Left kidney (tissue), 8 donors: ENCODE measurements at places on chromosomes 11 and 22. TPM values are rescaled to one million over a fixed set of nuclear protein-coding genes. Genes with fewer than 3 reads are reported as not detected.

The OR10D3 gene
- polyA plus RNA-seq: not detected

The SCGB1D2 gene
- 0.80 TPM for polyA plus RNA-seq

The B3GAT3 gene
- 26.3 TPM for polyA plus RNA-seq

The CCDC86 gene
- 15.6 TPM for polyA plus RNA-seq

The BAIAP2L2 gene
- polyA plus RNA-seq: 8.5 TPM

The ANO5 gene
- 6.5 TPM for polyA plus RNA-seq

The SCT gene
- polyA plus RNA-seq: 0.67 TPM

The KCNJ4 gene
- 0.18 TPM for polyA plus RNA-seq

The DSCAML1 gene
- polyA plus RNA-seq: 2.8 TPM

The PIH1D2 gene
- 12.6 TPM for polyA plus RNA-seq

The KRTAP5-8 gene
- 1.3 TPM for polyA plus RNA-seq

The IFTAP gene
- polyA plus RNA-seq: 54.7 TPM

The UBASH3B gene
- 8.5 TPM for polyA plus RNA-seq

The MEI1 gene
- polyA plus RNA-seq: 4.6 TPM

The SCGB1A1 gene
- polyA plus RNA-seq: not detected

The CHRNA10 gene
- polyA plus RNA-seq: 2.9 TPM

The IFITM10 gene
- 0.22 TPM for polyA plus RNA-seq

The CYB5R2 gene
- 32.8 TPM for polyA plus RNA-seq

The OMP gene
- polyA plus RNA-seq: not detected

The MS4A5 gene
- polyA plus RNA-seq: not detected

The KRTAP5-7 gene
- polyA plus RNA-seq: 0.25 TPM
